Daoy (cell line): ENCODE measurements at places on chromosomes 6 and 20. TPM values are rescaled to one million over a fixed set of nuclear protein-coding genes. Genes with fewer than 3 reads are reported as not detected.

The POU3F2 gene
- total RNA-seq = 0.63 and 0.77 TPM in 2 replicates

The PNLDC1 gene
- 0.06 TPM in 1 of 2 replicates, not detected in the other for total RNA-seq

The CCM2L gene
- 1.0 and 2.1 TPM in 2 replicates for total RNA-seq

The WFDC10B gene
- total RNA-seq = not detected in 2 replicates

The RIPPLY2 gene
- 5.1 and 5.4 TPM in 2 replicates for total RNA-seq

The EEF1A2 gene
- total RNA-seq = 3.9 and 6.4 TPM in 2 replicates

The SEL1L2 gene
- total RNA-seq = not detected in 2 replicates

The NPBWR2 gene
- total RNA-seq = not detected in 2 replicates

The SRMS gene
- total RNA-seq = not detected in 2 replicates

The IL20RA gene
- total RNA-seq = 0.27 and 0.57 TPM in 2 replicates

The RFX6 gene
- not detected in 2 replicates for total RNA-seq
